Cardiac muscle cell (in vitro differentiated cells and primary cell): ENCODE measurements at places on chromosomes 3 and 15.

DNA sequence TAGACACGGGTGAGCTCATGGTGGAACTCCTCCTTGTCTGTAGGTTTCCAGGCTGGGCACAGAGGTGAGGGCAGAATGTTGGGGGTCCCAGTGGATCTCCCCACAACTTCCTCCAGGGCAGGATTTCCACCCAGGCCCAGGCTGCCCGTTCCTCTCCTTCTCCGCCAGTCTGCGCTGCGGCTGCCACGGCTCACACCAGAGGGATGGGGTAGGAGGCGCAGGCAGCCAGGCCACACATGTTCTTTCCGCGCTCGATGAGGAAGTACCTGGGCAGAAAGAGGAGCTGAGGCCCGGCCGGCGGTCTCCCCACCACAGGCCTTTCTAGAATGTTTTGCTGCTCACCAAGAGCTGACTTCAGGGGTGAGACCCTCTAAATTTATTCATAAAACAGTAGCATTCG is 22.9 kb downstream of the CTSH start:
- no peak for DNase-seq

- peak; percentile 18 for DNase-seq
Measured at GRCh38 chr15:83654379-83655236, 685 bp downstream of the ADAMTSL3 start.

- DNase-seq, result no peak
Measured at GRCh38 chr15:37733628-37734027, 200.8 kb upstream of the TMCO5A start.

DNA sequence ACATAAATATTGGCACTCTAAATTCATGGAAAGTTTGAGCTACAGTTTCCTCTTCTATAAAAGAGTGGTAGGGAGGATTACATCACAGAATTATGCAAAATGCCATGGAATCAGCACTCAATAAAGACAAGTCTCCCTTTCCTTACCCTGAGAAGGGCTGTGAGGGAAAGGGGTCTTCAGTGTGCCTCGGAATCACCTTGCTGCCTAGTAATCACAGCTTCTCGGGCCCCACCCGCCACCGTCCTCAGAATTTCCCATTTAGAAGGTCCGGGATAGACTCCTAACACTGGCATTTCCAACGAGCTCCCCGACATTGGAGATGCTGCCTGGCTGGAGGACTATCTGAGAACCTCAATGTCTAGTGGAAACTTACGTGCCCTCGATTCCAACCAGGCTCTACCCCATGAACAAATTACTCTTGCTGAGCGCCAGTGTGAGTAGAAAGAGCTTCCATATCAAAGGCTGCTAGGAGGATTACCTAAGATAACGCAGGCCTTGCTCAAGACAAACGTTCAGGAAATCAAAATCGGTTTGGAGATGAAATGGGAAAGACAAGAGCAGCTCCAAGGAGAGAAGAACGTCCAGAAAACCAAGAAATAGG is 92.1 kb upstream of the CHD2 start:
- DNase-seq, result peak; percentile 53

DNA sequence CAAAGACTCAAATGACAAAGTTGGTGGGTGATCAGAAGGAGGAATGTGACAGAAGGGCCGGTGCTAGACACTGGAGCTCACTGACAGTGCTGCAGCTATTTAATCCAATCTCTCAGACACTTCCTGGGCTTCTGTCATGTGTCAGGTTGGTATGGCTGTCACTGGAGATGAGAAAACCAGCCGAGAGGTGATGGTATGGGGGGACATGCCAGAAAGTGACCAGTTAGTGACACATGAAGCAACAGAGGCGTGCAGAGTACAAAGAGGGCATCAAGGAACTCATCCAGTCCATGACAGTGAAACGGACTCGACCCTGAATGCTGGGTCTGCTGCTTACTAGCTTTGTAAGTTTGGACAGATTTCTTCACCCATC is 219.5 kb downstream of the CADPS start:
- no peak for DNase-seq

DNA sequence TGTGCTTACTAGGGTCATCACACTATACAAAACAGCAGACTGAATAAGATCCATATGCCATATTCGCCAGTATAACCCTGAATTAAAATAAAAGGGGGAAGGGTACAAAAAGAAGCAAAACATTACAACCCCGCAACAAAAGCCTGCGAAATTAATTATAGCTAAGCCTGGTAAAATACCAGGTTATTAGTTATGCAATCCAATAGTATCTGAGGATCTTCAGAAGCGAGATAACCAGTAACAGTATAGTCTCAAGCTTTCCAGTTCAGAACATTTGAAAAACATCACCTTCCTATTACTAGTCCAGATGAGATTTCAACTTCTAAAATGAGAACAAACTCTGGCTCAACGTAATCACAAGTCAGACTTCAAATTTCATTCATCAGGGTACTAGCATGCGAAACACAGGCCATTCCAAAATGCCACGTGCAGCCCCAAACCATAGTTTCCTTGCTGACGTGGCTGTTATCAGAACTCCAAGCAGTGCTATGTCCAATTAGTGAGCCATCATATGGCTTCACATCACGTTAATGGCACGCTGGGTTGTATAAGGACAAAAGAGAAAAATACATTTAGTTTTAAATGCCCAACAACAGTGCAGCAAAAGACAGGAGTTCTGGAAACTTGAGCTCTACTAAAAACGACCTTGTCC is 1.1 kb downstream of the SSR3 start:
- DNase-seq, result peak; percentile 79

DNA sequence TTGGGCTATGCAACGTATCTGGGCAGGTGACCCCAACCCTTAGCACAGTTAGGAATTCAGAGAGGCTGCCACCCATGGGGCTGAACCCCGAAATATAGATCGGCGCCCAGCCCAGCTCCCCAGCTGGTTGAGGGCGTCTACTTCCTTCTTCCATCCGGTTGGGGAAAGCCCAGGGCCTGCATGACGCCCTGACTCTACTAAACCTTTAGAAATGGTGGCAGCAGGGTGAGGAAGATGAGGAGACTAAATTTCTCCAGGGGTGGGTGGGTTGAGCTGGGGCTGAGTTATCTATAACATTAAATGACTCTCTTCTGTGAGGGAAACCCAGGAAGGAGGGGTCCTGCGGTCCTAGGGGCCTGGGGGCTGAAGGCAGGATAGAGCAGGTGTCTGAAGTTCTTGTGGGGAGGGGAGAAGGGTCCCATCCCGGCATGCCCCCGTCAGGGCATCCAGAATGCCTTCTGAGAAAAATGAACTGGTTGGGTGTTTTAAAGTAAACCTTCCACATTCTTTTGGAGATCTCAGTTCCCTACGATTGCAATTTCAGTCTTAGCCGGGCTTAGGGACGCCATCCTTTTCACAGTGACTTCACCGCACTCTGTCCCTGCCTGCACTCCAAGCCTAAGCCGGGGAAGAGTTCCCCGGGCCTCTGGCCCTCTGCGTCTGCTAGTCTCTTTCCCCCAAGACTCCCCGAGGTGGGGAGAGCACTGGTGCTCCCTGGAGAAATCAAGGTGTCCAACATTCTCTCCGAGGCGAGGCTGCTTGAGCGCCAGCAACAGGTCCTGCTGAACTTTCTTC is 28.5 kb downstream of the NR2F2 start:
- no peak for DNase-seq

DNA sequence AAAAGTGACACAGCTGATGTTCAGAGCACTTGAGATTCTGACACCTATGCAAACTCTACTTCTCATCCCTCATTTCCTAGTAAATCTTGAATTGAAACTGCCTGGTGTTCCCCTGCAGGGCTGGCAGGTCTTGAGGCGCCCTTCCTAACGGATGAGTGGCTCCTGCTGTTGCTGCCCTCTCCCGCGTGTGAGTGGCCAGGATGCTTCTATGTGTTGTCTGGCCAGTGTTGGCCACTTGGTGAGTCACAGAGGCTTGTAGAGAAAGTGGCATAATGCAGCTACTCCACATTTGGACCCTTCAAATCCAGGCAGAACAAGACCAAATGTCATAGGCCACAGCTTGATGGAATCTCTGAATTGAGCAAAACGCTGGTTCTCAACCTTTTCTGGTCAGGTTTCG is 63.6 kb downstream of the MOBP start:
- peak; percentile 12 for DNase-seq

GRCh38 chr3:109155828-109156227 is 19.3 kb downstream of the C3orf85 start:
- no peak for DNase-seq

DNA sequence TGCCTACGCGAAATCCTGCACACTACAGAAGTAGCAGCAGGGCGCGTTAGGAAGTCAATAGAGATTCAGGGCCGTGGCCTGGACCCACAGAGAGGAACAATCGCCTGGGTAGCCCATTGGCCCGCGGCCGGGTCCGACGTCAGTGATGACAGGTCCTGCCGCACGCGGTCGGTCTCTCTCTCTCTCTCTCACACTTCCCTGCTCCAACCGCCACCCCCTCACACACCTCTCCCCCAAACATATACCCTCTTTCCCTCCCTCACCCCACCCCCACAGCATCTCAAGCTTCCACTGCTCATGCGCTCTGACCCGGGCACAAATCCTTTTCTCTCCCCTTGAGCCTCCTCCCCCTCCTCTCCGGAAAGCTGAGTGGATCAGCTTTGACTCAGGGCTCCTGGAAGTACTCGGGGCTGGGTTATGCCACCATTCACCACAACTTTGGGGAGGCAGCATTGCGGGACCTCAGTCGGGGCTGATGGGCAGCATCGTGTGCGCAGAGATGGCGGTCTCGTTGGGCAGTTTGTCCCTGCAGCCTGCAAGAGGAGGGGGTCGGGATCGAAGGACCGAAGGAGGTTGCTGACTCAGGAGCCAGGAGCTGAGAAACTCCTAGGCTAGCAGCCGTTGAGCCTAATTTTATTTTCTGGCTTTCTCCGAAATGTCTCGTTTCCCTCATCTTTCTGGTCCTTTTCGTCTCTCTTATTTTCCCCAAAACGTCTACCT is 9.0 kb downstream of the ZIC4 start:
- DNase-seq, result no peak
